ENCODE measurements at places on chromosomes 1 and 21.

GRCh38 chr1:96144636-96145035 is 576.9 kb upstream of the PTBP2 start:
- no peak for DNase-seq

- no peak for DNase-seq
Measured at GRCh38 chr1:212973426-212973825, 23.1 kb downstream of the VASH2 start.

DNA sequence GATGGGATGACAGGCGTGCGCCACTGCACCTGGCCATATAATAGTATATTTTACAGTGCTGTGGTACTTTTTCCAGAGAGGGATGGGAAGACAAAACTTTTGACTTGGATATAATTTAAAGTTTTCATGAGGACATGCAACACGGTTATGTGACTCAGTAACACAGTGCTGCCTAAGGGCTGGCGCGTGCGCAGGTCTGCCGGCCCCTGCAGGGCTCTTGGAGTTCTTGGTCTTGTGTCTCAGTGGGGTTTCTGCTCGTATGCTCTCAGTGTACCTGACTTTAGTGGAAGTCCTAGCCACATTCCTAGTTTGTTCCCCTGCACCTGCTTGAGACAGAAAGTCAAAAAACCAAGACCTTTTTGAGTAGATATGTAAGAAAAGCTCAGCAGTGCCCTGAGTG is 27.5 kb upstream of the ATF3 start:
- DNase-seq, result no peak

GRCh38 chr1:193355626-193356025 is 169.2 kb upstream of the B3GALT2 start:
- no peak for DNase-seq

- DNase-seq, result no peak
Measured at GRCh38 chr1:224317383-224318045, 12.5 kb downstream of the NVL start.

GRCh38 chr1:31664528-31664927 is 19.9 kb upstream of the PEF1 start:
- no peak for DNase-seq

GRCh38 chr1:78122389-78122788 is 76.6 kb downstream of the GIPC2 start:
- DNase-seq, result no peak

DNA sequence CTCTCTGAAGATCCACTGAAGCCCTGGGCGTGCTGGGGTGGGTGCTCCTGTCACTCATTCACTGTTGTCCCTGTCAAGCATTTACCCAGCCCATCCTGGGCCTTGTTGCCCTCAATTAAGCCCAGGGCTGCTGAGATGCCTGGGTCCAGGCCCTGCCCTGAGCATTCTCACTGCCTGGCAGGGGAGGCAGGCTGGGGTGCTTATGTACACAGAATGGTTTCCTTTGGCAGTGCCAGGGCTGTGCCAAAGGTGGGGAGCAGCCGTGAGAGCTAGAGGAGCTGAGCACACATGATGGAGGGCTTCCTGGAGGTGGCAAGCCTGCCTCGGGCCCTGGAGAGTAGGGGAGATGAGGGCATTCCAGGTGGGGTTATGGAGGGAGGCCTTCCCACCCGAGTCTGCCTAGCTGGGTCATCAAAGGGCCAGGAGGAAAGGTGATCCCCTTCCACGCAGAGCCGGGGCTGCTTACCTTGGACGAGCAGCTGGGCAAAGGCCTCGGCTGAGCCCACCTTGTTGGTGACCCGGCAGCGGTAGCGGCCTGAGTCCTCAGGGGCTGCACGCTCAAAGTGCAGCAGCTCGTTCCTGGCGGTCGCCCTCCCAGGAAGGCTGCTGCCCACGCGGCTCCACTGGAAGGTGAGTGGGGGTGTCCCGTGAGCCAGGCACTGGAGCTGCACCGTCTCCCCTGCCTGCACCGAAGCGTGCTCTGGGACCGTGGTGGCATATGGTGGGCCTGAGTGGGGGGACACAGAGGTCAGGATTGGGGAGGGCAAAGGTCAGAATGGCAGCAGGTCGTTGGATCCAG is 26.5 kb downstream of the LDLRAD2 start:
- DNase-seq, result no peak

GRCh38 chr1:57839067-57839466 is 415.2 kb upstream of the DAB1 start:
- DNase-seq, result no peak

DNA sequence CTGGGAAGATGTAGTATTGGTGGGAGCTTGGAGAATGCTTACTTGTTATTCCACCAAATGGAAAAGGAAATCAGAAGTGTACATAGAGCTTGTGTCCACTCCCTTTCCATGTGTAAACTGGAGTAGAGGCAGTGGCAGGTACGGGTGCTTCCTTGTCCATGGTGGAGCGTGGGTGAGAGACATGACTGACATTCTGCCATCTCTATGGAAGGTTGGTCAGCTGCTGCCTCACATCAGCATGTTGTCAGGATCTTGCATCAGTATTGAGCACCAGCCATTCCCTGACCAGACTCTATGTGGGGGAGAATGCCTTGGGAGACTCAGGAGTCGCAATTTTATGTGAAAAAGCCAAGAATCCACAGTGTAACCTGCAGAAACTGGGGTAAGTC is 19.8 kb downstream of the NLRP3 start:
- no peak for DNase-seq

- no peak for DNase-seq
Measured at GRCh38 chr1:59366346-59366745, 69.5 kb downstream of the FGGY start.

DNA sequence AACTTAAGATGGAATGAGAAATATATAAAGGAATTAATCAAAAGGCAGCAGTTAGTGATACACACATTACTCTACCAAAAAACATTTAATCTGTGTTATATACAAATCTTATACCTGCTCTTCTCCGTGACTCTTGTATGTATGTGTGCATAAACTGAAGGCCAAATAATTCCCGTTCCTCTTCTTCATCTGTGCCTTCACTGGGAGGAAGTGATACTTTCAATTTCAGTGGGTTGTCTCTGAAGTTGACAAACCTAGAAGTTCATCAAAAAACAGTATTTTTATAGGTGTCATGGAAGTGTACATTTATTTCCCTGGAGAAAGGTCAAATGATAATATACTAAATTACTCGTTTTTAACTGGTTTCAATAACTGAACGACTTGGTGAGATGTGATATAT is 19.3 kb downstream of the TRMT13 start:
- no peak for DNase-seq

GRCh38 chr1:175132436-175132835 is 60.1 kb downstream of the KIAA0040 start:
- no peak for DNase-seq

DNA sequence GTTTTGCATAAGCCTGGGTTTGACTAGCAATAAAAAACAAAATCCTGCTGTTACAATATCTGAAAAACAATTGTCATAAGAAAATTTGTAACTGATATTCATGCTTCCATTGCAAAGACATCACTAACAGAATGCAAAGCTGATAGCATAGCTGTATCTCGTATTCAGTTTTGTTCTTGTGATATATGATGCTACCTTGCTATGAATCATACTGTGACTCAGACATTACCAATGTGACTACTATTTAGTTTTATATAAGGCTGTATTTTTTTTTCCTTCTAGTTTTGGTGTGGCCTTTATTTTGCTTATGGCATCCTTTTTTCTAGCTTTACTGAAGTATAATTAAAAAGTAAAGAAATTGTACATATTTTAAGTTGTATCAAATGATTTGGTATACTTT is 1381.8 kb downstream of the MRPL39 start:
- DNase-seq, result no peak

DNA sequence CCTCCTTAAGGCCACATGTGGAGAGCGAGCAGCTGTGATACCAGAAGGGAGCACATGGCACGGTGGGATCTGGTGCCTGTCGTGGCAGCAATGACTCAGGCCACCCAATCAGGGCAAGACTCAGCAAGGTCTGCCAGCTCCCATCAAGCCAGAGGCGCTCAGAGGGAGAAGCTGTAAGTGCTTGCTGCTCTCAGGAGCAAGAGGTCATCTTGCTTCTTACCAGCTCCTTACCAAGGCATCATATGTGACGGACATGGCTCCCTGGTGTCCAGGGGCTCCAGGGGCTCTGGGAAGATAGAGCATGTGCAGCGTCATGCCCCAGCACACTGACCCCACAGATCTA is 72.9 kb downstream of the ITPKB start:
- DNase-seq, result no peak

- DNase-seq, result no peak
Measured at GRCh38 chr1:157566484-157567300, 14.4 kb upstream of the FCRL5 start.

GRCh38 chr1:61980561-61980960 is 214.1 kb upstream of the L1TD1 start:
- no peak for DNase-seq

DNA sequence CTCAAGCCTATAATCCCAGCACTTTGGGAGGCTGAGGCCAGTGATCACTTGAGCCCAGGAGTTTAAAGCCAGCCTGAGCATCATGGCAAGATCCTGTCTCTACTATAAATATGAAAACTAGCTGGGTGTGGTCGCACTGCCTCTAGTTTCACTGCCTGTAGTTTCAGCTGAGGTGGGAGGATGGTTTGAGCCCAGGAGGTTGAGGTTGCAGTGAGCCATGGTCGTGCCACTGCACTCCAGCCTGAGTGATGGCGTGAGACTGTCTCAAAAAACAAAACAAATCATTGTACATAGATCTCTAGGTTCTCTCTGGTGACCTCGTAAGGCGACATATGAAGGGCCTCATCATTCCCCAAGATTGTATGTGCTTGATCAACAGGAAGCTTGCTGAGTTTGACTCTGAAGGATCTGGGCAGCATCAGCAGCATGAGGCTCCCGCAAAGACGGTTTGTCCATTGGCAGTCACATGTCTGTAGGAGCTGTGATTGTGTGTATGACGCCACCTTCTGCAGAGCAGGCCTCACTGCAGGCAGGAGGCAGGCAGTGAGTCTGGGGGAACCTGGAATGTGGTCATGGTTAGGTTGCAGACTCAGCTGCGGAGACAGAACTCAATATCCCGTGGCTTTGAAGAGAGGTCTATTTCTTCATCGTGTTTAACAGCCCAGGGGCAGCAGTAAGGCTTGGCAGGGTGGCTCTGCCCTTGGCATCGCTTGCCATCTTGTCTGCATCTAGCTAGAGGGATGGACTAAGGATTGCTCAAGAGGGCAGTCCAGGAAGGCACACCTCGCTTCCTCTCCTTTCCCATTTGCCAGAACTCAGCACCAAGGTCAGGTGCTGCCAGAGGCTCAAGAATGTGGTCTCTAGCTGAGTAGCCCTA is 14.0 kb downstream of the ATP5PO start:
- DNase-seq, result peak; percentile 58

DNA sequence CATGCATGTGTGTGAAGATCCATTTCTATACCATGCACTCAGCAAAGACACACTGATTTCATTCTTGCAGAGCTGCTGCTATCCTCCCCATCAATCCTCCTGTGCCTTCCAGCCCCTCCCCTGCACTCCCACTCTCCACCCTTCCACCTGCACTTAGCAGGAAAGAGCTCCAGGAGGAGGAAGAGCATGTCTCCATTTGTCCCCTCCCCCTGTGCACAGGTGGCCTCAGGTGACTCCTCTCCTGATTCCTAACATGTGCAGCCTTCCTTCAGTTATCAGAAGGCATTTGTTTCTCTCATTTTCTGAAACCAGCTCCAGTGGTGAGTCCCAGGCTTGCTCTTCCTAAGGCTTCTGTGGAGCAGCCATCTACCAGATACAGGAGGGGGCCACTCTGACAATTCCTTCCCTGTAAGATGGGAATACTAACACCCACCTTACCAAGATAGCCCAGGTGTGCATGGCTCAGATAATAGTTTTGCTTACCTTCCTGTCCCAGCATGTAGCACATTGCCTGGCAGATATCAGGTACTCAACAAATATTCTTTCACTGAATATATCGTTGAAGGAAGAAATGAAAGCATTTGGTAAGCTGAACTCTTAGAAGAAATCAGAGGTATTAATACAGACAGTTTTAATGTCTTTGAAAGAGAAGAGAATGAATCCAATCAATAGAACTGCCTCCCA is 21.9 kb upstream of the FAM3B start:
- DNase-seq, result no peak

GRCh38 chr1:84031802-84032327 is 32.9 kb upstream of the TTLL7 start:
- no peak for DNase-seq

DNA sequence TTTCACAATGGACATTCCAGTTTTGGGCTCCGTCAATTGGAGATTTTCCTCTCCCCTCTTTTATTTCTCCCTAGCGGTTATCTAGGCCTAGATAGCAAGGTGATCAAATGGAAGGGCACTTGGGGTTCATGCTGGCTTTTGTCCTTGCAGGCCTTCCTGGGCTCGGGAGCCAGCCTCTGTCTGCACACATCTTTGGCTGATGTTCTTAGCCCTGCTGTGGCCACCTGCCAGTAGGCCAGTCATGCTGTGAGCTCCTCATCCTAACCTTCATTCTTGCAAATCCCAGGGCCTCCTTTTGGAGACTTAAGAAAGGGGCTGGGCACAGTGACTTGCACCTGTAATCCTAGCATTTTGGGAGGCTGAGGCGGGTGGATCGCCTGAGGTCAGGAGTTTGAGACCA is 13.5 kb downstream of the TIE1 start:
- no peak for DNase-seq

DNA sequence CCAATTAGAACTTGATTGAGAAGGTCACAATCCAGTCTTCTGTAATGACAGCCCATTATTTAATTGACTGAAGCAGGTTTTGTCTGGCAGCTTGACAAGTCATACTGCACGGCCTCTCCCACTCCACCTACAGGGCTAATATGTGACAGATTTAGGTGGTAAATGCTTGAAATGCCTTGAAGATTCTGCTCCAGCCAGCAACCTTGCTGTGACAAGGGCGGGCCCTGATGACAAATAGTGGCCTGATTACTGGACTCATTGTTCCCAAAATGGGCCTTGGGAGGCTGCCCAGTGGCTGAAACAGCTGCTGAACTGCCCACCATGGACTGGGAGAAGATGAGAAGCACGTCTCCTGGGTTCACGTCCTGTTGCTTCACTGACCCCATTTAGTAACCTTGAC is 30.0 kb upstream of the CRNN start:
- no peak for DNase-seq

GRCh38 chr1:153505576-153505975 is 30.2 kb downstream of the S100A6 start:
- no peak for DNase-seq

DNA sequence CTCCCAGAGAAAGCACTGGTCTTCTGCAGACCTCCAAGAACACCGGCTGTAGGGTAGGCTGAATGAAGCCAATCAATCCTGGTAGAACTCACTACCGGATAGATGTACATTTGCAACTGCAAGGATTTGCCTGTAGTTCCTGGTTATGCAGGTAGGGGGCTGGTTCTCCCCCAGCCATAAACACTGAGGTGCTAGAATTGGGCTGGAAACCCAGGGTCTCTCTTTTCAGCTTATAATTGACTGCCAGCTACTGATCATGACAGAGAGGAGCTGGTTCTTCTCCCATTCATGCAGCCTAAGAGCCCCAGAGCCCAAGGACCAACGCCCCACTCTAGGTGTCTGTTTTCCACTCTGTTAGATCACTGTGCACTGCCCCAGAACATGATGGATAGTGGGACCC is 21.5 kb upstream of the MTARC2 start:
- no peak for DNase-seq

GRCh38 chr1:93613898-93614297 is 67.7 kb downstream of the BCAR3 start:
- peak; percentile 72 for DNase-seq
